Panc1 (cell line): ENCODE measurements at places on chromosomes 1 and 21.

GRCh38 chr1:9100471-9101043, 28.3 kb downstream of the GPR157 start:
- no peaks in the 10 kb centered on the region for H3K36me3 ChIP-seq
- no peak for DNase-seq
- H3K27me3 ChIP-seq = no peaks in the 10 kb centered on the region
- no peaks in the 10 kb centered on the region for H3K4me1 ChIP-seq

GRCh38 chr21:31286621-31287020, 57.4 kb downstream of the TIAM1 start:
- no peaks in the 10 kb centered on the region for H3K27me3 ChIP-seq
- no peaks in the 10 kb centered on the region for H3K4me1 ChIP-seq
- no peak for DNase-seq
- no peak overlapping the region for H3K4me3 ChIP-seq
- no peaks in the 10 kb centered on the region for H3K36me3 ChIP-seq
- no peak overlapping the region for H3K27ac ChIP-seq

- no peaks in the 10 kb centered on the region for H3K36me3 ChIP-seq
- peak; percentile 8 for DNase-seq
- H3K4me3 ChIP-seq = no peak overlapping the region
Observed at GRCh38 chr1:233707153-233707879, 93.4 kb downstream of the KCNK1 start.

DNA sequence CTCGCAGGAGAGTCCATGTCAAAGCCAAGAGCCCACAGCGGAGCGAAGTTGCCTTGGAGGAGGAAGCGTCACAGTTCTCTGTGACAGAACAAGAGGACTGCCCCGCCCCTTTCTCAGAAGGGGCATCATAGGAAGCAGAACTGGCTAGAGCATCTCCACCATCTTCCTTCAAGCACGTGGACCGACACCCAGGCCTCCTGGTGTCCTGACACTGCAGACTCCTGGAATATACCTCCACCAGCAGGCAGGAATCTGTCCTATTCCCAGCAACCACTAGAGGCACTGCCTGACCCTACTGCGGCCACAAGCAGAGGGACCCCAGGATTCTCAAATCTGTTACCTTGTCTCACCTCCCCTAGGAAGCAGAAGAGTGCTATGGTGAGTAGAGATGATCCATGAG, 37.8 kb downstream of the GPA33 start:
- peaks cover 2% of the 10 kb centered on the region; the same call in 1 of the 2 replicates for H3K27me3 ChIP-seq
- no peak overlapping the region for H3K27ac ChIP-seq
- DNase-seq = no peak
- no peaks in the 10 kb centered on the region for H3K36me3 ChIP-seq
- H3K4me1 ChIP-seq = no peaks in the 10 kb centered on the region

GRCh38 chr1:4825800-4826450, 171.5 kb downstream of the AJAP1 start:
- DNase-seq = peak; percentile 1
- no peaks in the 10 kb centered on the region for H3K27me3 ChIP-seq
- no peaks in the 10 kb centered on the region for H3K4me1 ChIP-seq
- no peaks in the 10 kb centered on the region for H3K36me3 ChIP-seq
- no peak overlapping the region for H3K27ac ChIP-seq

DNA sequence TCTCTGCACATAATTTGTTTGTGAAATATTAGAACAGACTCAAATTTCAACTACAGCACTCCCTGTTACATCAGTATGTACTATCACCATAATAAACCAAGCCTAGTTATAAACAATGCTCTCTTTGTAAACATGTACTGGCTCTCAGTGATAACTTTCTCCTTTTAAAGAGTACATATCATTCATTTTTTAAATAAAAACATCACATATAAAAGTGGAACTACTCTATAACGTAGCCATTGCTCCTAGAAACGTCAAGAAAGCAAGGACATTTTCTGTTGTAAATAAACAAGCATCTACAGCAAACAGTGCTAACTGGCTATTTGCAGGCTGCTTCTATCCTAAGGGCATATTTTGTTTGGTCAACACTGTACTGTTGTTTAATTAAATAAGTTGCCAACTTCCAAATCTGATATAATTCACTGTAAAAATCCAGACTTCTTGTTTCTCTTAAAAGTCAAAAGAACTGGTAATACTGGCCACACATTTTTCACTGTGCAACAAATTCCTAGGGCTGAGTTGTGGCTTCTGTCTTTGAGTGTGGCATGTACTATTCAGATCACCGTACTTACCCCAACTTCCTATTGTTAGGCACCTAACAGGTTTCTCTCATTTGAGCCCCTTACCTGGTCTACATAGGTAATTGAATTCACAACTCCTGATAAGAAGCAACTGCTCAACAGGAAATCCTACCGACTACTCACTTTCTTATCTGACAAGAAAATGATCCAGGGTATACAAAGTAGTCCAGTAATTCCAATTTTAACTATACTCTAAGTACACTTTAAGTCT, 111.9 kb downstream of the DENND1B start:
- DNase-seq = no peak
- H3K27ac ChIP-seq = peak overlapping the region; percentile 52; the same call in 1 of the 2 replicates
- H3K36me3 ChIP-seq = no peaks in the 10 kb centered on the region
- H3K27me3 ChIP-seq = no peaks in the 10 kb centered on the region
- H3K4me3 ChIP-seq = no peak overlapping the region; the same call in 1 of the 2 replicates
- H3K4me1 ChIP-seq = peaks cover 11% of the 10 kb centered on the region

DNA sequence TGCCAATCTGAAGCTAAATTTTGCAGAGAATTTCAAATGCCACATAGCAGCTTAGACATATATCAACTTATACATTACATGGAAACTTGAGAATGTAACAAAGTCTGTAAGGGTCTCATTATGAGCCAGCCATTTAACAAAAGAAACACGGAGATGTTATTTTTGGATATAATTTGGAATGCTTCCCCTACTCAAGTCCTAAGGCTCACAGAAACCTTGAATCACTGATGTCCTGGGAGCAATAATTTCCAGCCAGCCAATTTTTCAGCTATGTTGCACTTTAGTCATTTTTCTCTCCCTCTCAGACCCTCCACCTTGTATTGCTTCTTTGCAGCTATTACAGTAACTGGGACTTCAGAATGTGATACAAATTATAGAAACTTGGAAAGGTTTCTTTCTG, 56.9 kb downstream of the EIF2B3 start:
- no peaks in the 10 kb centered on the region for H3K27me3 ChIP-seq
- no peak overlapping the region for H3K4me3 ChIP-seq
- peaks cover 7% of the 10 kb centered on the region; the same call in 1 of the 2 replicates for H3K4me1 ChIP-seq

GRCh38 chr1:151868486-151868885, 15.0 kb upstream of the THEM5 start:
- DNase-seq = no peak
- H3K4me1 ChIP-seq = no peaks in the 10 kb centered on the region
- H3K4me3 ChIP-seq = no peak overlapping the region
- no peaks in the 10 kb centered on the region for H3K27me3 ChIP-seq
- H3K27ac ChIP-seq = no peak overlapping the region

GRCh38 chr1:3410142-3410925, 44.1 kb upstream of the ARHGEF16 start:
- H3K27me3 ChIP-seq = no peaks in the 10 kb centered on the region
- DNase-seq = no peak
- H3K4me3 ChIP-seq = no peak overlapping the region
- H3K4me1 ChIP-seq = no peaks in the 10 kb centered on the region
- no peaks in the 10 kb centered on the region for H3K36me3 ChIP-seq

GRCh38 chr1:7278827-7279765, 492.0 kb upstream of the VAMP3 start:
- no peaks in the 10 kb centered on the region for H3K36me3 ChIP-seq
- no peak overlapping the region for H3K4me3 ChIP-seq
- no peaks in the 10 kb centered on the region for H3K4me1 ChIP-seq
- H3K27ac ChIP-seq = no peak overlapping the region
- no peak for DNase-seq

DNA sequence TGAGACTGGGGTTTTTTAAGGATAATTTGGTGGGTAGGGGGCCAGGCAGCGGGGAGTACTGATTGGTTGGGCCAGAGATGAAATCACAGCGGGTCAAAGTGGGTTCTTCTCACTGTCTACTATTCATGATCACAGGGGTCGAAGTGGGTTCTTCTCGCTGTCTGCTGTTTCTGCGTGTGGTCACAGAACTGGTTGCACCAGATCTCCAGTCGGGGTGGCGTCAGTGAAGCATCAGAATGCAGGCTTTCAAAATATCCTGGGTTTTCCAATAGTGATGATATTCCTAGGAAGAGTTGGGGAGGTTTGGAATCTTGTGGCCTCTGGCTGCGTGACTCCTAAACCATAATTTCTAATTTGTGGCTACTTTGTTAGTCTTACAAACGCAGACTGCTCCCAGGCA, 45.1 kb downstream of the TRPM2 start:
- H3K4me1 ChIP-seq = no peaks in the 10 kb centered on the region
- H3K27me3 ChIP-seq = no peaks in the 10 kb centered on the region
- no peaks in the 10 kb centered on the region for H3K36me3 ChIP-seq
- no peak overlapping the region for H3K4me3 ChIP-seq

- no peak overlapping the region for H3K27ac ChIP-seq
- H3K4me3 ChIP-seq = no peak overlapping the region
- DNase-seq = no peak
Observed at GRCh38 chr1:109500941-109501381, 7.1 kb downstream of the CYB561D1 start.

DNA sequence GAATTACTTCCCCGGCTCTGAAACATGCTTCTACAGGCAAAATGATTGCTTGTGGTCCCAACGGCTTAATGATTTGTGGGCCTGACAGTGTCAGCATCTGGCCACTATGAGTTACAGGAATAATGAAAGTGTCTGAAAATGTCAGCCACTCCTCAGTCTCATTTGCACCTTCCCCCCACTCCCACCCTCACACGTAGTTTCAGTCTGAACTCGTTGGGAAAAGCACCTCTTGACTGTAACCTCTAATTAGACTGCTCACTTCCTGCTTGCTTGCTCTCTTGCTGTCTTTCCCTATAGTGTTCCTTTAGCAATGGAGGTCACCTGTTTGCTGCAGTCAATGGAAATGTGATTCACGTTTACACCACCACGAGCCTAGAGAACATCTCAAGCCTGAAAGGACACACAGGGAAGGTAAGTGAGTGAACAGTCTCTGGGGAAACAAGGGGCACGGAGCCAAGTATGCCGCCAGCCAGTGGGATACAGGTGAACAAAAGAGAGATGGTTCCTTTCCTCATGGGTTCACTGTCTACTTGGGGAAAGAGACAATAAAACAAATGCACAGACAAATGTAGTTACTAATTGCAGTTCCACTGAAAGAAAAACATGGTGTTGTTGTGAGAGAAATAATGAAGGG, 27.1 kb downstream of the CFAP57 start:
- H3K4me3 ChIP-seq = no peak overlapping the region
- no peaks in the 10 kb centered on the region for H3K36me3 ChIP-seq
- DNase-seq = no peak
- H3K4me1 ChIP-seq = no peaks in the 10 kb centered on the region
- no peak overlapping the region for H3K27ac ChIP-seq

GRCh38 chr21:27154451-27155129, 187.7 kb upstream of the ADAMTS5 start:
- no peaks in the 10 kb centered on the region for H3K27me3 ChIP-seq
- no peak overlapping the region for H3K4me3 ChIP-seq
- no peak overlapping the region for H3K27ac ChIP-seq
- no peaks in the 10 kb centered on the region for H3K4me1 ChIP-seq

- DNase-seq = no peak
- no peaks in the 10 kb centered on the region for H3K4me1 ChIP-seq
- H3K4me3 ChIP-seq = no peak overlapping the region
- no peaks in the 10 kb centered on the region for H3K27me3 ChIP-seq
- no peak overlapping the region for H3K27ac ChIP-seq
Observed at GRCh38 chr1:196910215-196910614, 22.4 kb downstream of the CFHR4 start.

GRCh38 chr1:75034376-75034775, 99.8 kb upstream of the LHX8 start:
- H3K4me1 ChIP-seq = no peaks in the 10 kb centered on the region
- no peak for DNase-seq
- H3K36me3 ChIP-seq = no peaks in the 10 kb centered on the region
- no peak overlapping the region for H3K27ac ChIP-seq
- H3K27me3 ChIP-seq = no peaks in the 10 kb centered on the region
- no peak overlapping the region for H3K4me3 ChIP-seq

GRCh38 chr1:246571953-246572352, 5.7 kb downstream of the CNST start:
- no peak for DNase-seq
- no peak overlapping the region for H3K27ac ChIP-seq
- no peaks in the 10 kb centered on the region for H3K27me3 ChIP-seq
- no peaks in the 10 kb centered on the region; the same call in 1 of the 2 replicates for H3K36me3 ChIP-seq
- H3K4me1 ChIP-seq = peaks cover 33% of the 10 kb centered on the region
- no peak overlapping the region for H3K4me3 ChIP-seq

DNA sequence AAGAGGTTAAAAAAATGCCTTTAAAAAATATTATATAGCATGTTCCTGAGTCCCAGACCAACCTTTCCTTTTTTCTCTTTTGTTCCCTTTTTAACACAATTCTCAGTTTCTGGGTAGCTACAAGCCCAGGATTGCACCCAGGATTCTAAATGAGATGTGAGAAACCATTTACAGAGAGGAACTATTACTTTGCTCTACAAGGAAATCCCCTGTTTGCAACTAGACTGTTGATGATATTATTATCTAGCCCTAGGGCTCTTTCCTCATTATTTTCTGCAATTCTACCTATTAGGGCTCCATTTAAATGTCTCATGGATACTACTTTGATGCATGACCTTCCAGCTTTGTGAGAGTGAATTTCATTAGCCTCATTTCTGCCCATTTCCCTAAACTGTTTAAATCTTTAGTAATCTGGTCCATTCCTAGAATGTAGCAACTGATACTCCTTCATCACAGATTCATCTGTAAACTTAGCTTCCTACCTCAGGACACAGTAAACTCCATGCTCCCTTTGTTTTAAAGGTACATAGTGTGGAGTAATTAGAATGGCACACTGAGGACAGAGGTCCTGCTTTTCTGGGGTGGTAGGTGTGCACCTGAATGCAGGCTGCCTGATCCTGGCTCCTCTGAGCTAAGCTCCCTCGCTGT, 7.1 kb upstream of the KIF14 start:
- no peak for DNase-seq
- H3K36me3 ChIP-seq = no peaks in the 10 kb centered on the region
- H3K4me1 ChIP-seq = no peaks in the 10 kb centered on the region
- H3K27me3 ChIP-seq = no peaks in the 10 kb centered on the region
- no peak overlapping the region for H3K4me3 ChIP-seq

- DNase-seq = no peak
- no peak overlapping the region for H3K27ac ChIP-seq
- H3K36me3 ChIP-seq = no peaks in the 10 kb centered on the region
Observed at GRCh38 chr1:75396260-75396659, 214.7 kb downstream of the SLC44A5 start.

DNA sequence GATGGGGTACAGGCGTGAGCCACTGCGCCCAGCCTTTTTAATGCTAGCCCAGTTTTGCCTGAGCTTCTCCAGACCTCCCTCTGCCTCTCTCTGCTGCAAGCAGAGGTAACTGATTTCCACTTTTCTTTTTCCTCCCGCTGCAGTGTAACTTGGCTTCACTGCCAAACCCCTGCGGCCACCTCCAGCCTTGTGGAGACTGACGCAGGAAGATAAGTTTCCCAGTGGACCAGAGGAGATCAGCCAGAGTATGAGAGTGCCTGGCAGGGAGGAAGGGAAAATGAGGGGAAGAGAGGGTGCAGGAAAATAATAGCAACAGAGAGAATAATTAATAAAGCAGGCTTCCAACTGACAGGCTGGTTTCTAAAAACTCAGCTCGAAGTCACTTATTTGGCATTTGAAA, 143.7 kb downstream of the PCNX2 start:
- no peak overlapping the region for H3K4me3 ChIP-seq
- no peaks in the 10 kb centered on the region for H3K27me3 ChIP-seq
- H3K27ac ChIP-seq = no peak overlapping the region
